ENCODE measurements at places on chromosomes 7 and 10.

GRCh38 chr7:130841416-130841815 lies 107.4 kb upstream of the KLF14 start:
- DNase-seq, result no peak

DNA sequence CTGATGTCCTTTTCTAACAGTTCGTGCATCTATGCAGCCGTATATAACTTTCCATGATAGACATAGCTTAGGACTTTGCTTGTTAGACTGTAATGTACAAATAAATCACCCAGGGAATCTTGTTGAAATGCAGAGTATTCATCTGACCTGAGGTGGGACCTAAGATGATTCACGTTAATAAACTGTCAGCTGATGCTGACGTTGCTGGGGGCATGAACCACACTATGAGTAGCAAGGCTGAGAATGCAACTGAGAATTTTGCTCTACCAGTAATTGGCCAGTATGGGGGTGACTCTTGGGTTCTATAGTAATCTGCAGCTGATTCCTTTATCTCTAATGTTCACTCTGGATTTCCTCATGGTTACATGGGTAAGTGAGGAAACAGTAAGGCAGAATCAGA lies 130.1 kb upstream of the MALRD1 start:
- peak; percentile 96 for DNase-seq

DNA sequence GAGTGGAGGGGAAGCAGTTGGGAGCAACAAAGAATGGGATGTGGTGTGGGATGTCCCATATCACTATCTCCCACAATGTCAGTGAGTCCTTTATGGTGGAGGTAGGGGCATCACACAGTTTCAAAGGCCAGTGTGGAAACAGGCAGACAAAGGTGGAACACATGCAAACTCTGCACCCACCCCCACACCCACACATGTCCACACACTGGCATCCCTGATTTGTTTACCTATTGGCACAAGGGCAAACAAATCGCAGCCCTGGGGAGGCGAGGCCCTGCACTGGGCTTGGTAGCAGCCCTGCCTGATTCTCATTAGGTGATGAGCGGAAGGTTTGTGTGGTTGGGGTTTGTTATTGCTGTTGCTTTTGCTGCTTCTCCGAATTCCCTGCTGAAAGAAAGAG lies 243.3 kb downstream of the GRID1 start:
- no peak for DNase-seq

GRCh38 chr10:105138358-105138757 lies 497.3 kb downstream of the SORCS3 start:
- no peak for DNase-seq

DNA sequence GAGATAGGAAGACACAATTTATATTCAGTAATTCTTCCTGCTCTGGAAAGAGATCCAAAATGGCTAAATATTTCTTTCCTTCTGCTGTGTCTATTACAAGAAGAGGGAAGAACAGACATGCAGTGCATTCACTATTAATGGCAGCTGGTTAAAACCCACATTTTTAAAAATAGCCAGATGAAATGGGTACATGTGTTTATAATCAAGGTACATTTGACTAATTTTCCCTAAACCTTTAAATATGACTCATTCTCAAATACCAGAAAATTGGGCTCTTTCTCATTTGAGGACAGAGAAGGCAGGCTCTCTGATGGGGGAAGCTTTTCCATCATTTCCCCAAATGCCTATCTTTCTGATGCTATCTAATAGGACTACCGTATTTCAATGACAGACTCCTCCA lies 215.7 kb upstream of the HABP2 start:
- no peak for DNase-seq

GRCh38 chr10:99784727-99785441 lies 2.4 kb downstream of the ABCC2 start:
- DNase-seq, result peak; percentile 33

- no peak for DNase-seq
Measured at GRCh38 chr7:111873326-111873646, 311.0 kb upstream of the IMMP2L start.

- DNase-seq, result no peak
Measured at GRCh38 chr10:65968871-65969270, 957.0 kb upstream of the LRRTM3 start.

GRCh38 chr7:82264783-82265305 lies 178.7 kb downstream of the CACNA2D1 start:
- no peak for DNase-seq

DNA sequence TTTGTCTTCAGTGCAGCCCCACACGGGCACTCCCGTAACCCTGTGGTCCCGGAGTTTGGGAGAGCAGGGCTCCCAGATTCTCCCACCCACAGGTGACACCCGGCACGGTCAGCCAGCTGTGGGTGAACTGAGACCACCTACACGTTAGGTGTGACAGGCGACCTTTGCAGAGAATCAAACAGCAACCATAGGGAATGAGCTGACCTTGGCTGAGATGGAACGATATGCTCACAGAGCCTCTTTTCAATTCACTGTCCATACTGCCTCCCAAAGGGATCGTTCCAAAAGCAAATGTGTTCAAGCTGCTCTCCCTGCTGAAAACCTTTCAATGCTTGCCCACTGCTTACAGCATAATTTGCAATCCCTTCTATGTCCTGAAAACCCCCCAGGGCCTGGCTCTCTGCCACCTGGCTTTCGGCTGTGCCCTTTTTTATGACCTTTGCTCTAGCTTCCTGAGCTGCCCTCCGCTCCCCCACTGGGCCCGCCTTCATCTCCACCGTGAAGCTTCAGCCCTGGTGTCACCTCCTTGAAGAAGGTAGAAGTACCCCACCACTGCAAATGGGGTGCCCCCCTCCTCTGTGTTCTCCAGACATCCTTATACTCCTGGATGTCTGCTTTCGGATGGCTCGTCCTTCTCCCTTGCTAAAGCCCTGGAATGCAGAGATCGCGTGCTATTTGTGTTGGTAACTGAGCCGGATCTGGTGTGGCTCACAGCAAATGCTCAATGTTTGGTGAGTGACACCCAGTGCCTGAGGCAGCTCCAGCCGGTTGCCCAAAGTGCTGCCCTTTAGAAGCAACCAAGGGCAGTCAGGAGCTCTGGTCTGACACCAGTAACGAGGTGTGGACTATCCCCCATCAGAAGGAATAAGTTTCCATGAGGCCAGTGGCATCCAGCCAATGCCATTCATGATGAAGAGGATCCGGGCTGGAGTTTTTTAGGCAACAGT lies 90.4 kb downstream of the KIAA1549 start:
- DNase-seq, result no peak

GRCh38 chr10:86597306-86597705 lies 57.0 kb upstream of the OPN4 start:
- DNase-seq, result no peak

DNA sequence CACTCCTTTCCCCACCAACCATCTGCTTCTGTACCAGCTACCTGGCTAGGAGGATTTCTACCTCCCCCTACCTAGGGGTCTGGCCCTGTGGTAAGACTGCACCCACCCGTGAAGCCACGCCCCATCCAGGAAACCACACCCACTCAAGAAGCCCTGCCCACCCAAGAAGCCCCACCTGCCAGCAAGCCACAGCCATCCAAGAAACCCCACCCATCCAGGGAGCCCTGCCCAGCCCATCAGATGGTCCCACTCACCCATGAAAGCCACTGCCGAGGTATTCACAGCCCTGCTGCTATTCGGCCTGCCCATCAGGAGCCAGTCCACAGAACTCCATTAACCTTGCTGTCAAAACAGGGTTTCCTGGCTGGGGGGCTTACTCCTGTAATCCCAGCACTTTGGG lies 15.6 kb upstream of the MUC3A start:
- DNase-seq, result no peak

- no peak for DNase-seq
Measured at GRCh38 chr7:158541346-158542010, 46.1 kb downstream of the PTPRN2 start.

GRCh38 chr7:101231644-101232043 lies 6.0 kb downstream of the CLDN15 start:
- no peak for DNase-seq

GRCh38 chr10:34224639-34225038 lies 590.5 kb downstream of the PARD3 start:
- no peak for DNase-seq
